CD8-positive, alpha-beta memory T cell (primary cell): ENCODE measurements at places on chromosomes 7 and 10.

DNA sequence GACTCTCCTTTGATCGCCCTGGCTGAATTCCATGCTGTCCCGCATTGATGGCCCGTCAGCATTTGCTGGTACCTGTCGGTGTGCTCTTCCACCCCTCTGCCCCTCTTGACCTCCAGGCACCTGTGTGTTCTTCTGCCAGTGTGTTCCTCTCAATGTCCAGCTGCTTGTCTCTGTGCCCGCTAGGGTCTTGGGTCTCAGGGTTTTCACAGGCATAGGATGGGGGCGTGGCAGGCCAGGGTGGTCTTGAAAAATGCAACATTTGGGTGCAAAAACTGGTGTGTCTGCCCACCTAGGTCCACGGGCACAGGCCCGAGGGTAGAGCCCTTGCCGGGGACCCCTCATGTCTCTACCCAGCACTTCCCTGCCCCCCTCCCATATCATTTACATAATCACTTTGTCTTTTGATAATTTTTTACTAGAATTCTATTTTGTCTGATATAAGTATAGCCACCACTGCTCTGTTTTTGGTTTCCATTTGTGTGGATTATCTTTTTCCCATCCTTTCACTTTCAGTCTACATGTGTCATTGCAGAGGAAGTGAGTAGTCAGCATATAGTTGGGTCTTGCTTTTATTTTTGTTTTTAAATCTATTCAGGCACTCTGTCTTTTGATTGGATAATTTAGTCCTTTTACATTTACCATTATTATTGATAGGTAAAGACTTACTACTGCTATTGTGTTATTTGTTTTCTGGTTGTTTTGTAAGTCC, 46.6 kb upstream of the ADRA2A start:
- no peak for DNase-seq

- DNase-seq = no peak
Observed at GRCh38 chr7:129468547-129468946, 33.8 kb upstream of the SMKR1 start.

- DNase-seq = no peak
Observed at GRCh38 chr10:35363587-35363986, 27.3 kb downstream of the CCNY start.

- DNase-seq = no peak
Observed at GRCh38 chr7:3200504-3200903, 100.5 kb upstream of the SDK1 start.

- no peak for DNase-seq
Observed at GRCh38 chr10:95531994-95532399, 29.2 kb downstream of the SORBS1 start.

DNA sequence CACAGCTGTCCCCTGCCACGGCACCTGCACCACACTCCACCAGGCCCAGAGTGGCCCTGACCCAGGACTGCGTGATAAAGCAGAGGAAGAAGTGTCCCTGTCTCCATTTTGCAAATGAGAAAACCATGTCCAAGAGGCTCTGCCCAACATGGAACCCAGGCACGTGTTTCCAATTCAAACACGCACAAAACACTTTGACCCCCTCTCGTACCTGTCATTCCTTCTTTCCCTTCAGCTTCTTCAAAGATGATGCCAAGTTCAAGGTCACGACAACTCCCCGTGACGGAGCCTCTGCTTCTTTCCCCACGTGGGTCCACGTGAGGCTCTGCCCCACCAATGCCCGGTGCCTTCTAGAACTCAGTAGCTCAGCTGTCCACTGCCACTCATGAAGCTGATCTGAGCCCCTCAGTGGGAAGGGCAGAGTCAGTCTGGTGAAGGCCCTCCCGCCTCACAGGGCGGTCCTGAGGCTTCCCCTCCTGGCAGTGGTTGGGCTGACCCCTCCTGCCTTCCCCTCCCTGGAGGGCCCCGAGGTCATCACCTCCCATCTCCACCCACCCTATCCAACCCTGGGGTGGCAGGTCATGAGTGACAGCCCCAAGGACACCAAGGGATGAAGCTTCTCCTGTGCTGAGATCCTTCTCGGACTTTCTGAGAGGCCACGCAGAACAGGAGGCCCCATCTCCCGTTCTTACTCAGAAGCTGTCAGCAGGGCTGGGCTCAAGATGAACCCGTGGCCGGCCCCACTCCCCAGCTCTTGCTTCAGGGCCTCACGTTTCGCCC, 19.0 kb downstream of the CALML5 start:
- DNase-seq = no peak

GRCh38 chr7:28018446-28018845, 162.1 kb downstream of the JAZF1 start:
- no peak for DNase-seq

- DNase-seq = no peak
Observed at GRCh38 chr7:96979551-96980276, 25.6 kb upstream of the DLX6 start.

DNA sequence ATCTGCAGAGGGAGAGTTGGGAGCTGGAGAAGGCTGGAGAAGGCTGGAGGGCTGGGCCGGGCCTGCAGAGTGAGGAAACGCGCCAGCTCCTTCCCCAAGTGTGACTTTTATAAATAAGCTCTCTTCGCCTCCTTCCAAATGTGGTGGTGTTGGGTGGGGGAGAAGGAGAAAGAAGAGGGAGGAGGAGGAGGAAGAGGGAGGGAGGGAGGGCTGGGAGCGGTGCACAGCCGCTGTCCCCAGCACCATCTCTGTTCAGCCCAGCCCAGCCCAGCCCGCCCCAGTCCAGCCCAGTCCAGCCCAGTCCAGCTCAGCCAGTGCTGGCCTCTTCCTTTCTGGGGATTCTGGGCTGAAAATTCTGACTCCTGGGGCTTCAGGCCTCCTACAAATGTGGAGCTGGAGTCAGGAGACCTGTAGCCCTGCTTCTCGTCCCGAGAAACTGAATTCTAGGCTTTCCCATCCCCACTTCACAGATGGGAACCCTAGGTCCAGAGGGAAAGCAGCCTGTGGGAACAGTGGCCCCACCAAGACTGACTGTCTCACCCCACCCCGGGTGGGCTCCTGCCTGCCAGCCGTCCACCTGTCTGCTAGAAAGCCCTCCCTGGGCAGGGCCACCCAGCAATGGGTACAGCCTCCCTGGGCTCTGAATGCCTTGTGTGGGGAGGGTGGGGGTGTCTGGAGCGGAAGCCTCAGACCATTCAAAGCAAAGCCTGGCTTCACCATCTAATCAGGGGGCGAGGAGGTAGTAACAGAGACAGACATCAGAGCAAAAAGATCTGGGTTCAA, 2.3 kb downstream of the STX1A start:
- DNase-seq = no peak

DNA sequence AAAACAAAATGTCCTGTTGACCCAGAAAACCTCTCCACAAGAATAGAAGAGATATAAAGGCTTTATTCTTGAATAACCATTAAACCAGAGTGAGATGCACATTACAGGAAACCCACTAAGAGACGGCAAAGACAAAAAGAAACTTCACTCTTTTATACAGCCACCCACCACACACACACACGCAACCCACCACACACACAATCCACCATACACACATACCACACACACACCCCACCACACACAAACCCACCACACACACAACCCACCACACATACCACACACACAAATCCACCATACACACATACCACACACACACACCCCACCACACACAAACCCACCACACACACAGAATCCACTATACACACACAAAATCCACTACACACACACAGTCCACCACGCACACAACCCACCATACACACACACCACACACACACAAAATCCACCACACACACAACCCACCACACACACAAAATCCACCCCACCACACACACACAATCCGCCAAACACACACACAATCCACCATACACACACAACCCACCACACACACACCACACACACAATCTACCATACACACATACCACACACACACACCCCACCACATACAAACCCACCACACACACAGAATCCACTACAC, 9.5 kb upstream of the REPIN1 start:
- DNase-seq = no peak

DNA sequence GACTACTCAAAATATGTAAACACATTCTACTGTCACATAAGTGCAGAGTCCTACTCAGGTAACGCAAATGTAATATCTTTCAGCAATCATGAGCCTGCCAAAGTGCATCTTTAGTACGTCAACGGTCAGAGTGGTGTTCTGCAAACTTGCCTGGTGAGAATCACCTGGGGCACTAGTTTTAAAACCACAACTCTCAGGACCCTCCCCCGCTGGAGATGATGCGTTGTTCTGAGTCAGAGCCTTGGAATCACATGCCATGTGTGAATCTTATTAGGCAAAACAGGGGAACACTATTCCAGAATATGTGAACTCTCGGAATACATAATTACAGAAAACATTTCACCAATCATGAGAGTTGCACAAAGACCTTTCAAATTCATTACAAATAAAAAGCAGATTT, 115.7 kb downstream of the TPK1 start:
- DNase-seq = no peak

DNA sequence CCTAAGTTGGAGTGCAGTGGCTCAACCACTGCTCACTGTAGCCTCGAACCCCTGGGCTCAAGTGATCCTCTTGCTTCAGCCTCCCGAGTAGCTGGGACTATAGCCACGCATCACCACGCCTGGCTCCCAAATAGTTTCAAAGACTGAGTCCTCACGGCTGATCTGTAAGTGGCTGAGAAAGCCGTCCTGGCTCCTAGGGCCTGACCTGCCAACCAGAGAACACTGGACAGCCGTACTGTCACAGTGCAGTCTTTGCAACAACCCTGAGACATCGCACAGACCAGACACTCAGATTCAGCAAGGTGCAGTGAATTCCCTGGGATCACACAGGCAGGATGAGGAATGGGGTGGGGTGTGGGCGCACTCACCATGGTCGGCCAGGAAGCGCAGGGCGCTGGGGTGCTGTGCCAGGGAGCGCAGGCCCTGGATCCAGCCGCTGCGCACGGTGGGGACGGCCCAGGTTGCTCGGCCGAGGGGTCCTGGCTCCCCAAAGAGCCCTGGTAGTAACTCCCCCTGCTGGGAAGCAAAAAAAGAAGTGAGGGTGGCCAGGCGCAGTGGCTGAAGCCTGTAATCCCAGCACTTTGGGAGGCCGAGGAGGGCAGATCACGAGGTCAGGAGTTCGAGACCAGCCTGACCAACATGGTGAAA, 10.7 kb downstream of the BRAT1 start:
- DNase-seq = no peak

DNA sequence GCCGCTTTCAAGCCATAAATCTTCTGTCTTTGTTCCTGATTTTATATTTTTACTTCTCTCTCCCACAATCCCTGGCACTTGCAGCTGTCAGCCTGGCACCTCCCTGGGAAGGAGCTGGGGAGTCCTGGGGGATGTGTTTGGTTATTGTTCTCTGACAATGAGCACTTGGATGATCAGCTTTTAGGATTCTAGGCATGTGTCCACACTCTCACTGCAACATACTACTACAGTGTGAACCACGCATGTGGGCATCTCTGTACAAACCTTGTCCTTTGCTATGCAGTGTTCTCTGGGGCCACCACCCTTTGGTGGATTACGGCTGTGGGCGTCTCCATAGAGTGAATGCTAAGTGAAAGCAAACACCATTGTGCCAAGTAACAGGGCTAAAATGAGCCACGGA, 168.4 kb upstream of the KMT2E start:
- DNase-seq = no peak

DNA sequence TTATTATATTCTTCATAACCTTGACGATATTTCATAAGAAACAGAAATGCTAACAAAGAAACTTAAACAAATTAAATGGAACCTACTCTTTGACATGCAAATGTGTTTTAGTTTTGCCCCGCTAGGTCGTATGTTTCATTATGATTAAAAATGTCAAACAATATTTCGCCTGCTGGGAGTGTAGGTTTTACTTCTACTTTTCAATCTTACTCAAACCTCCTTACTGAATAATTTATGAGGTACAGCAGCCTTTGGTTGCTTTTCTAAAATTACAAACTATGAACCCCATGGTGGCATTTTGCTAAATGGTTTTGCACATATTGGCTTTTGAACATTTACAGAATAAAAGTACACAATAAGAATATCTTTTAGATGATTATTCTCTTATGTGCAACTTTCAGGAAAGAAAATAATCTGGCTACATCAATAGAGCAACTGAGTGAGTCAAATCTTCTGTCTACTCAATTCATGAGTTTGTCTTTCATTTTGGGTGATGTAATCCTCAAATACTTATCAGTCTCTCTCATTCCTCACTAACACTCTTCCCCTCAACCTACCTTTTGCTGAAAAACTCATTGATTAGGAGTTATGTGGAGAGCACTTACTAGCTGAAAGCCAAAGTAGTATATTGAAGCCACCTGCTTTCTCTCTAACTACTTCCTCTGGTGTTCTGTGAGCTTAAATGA, 1226.4 kb downstream of the XPNPEP1 start:
- no peak for DNase-seq

- no peak for DNase-seq
Observed at GRCh38 chr7:55178863-55179773, 160.3 kb downstream of the EGFR start.

DNA sequence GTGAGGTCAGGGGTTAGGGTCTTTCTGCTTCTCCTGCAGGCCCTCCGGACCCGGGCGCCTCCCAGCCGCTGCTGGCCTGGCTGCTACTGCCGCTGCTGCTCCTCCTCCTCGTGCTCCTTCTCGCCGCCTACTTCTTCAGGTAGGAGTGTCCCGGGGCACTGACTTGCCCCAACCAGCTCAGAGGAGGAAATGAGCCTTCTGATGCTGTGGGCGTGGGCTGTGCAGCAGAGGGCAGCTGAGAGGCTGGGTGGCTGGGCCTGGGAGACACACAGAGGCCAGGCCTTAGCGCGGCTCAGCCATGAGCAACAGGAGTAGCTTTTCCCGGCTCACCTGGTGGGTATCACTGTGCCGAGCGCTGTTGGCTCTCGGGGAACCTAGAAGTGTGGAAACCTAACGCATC, 78.9 kb downstream of the MKI67 start:
- DNase-seq = peak; percentile 78
